ENCODE measurements at places on chromosomes 1 and 21. TPM values are rescaled to one million over a fixed set of nuclear protein-coding genes. Genes with fewer than 3 reads are reported as not detected.

The HFM1 gene
- 0.09 TPM for total RNA-seq

The ERVH48-1 gene
- total RNA-seq: not detected

The TEX38 gene
- total RNA-seq: not detected

The ANKRD35 gene
- total RNA-seq: not detected

Measured in A549 treated with RU486 at 1 μM for 4 hours (cell line).